Activated CD4-positive, alpha-beta memory T cell treated with anti-CD3 and anti-CD28 coated beads for 36 hours (primary cell): ENCODE measurements at places on chromosomes 7 and 10.

DNA sequence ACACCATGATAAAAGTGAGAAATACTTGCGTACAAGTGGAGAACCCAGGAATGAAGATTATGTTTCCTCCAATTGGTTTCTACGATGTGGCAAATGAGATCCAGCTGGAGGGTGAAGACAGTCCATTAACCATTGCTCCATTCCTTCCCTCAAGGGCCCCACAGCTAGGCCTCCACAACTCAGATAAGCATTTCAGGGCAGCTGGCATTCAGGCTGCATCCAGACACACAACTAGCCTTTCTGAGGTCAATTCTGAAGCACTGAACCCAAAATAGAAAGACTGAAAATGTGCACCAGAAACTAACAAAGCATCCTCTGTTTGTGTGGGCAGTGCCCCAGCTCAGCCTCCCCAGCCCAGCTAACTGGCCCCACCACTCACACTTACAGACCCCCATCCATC lies 94.8 kb downstream of the GSAP start:
- DNase-seq, result no peak

DNA sequence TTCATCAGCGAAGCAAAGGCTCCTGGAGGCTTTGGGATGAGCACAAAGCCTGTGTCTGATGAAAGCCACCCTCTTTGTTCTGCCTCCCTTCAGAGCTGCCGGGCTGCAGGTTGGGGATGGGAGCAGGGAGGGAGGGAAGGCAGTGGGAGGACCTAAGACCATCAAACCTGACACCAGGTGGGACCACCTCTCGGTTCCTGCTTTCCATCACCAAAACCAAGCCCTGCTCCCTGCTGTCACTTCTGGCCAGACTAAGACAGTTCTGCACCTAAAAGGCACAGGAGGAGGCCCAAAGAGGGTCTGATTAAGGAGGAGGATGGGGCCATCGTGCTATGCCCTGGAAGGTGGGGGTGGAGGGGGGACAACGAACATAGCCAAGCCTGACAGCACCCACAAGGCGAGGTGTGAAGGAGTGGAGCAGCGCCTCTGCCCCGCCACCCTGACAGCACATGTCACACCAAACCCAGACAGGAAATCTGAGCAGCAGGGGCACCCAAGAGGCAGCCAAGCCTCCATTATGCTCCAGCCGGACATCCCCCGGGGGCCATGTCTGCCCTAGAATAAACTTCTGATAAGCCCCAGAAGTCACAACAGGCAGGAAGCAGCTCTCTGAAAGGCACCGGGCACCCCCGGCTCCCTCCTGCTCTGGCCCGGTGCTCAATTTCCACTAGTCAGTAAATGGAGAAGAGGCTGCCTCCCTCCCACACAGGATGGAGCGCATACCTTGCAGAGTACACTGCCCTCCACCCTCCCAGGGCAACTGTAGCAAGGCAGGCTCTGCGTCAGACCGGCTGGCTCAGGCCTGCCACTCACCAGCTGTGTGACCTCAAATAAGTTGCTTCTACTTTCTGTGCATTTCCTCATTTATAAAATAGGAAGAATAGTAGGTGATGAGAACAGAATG lies 48.9 kb downstream of the DLG5 start:
- DNase-seq, result peak; percentile 24

- DNase-seq, result no peak
Observed at GRCh38 chr10:2885288-2886278, 181.8 kb upstream of the PFKP start.

GRCh38 chr7:147639037-147639436 lies 951.5 kb upstream of the C7orf33 start:
- DNase-seq, result no peak

GRCh38 chr7:79459381-79459780 lies 5.9 kb upstream of the MAGI2 start:
- no peak for DNase-seq

DNA sequence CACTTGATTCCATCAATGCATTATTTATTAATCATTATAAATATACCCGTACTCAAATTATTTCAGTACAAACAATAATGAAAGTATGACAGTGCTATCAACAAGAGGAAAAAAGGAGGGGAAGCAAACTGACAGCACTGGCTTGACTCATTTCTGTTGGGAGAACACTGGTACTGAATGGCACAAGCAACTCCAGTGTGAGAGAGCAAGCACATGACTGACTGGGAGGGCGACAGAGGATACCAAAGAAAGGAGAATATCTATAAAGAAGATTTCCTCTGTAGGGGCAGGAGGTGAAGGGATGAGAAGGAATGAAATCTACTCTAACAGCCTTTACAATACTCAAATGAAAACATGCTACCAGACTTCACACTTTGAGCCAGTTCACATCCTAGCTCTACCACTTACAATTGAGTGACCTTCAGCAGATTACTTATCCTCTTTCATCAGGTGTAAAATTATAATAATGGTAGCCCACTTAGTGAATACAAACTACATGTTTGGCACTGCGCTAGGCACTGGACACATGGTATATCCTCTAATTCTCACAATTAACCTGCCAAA lies 1.5 kb downstream of the USP54 start:
- no peak for DNase-seq
